ENCODE measurements at places on chromosomes 5 and 9. TPM values are rescaled to one million over a fixed set of nuclear protein-coding genes. Genes with fewer than 3 reads are reported as not detected.

Gene TMEM215
- total RNA-seq: not detected

GRCh38 chr5:88188458-88189132 lies 80.0 kb downstream of the TMEM161B start:
- no peak for DNase-seq

DNA sequence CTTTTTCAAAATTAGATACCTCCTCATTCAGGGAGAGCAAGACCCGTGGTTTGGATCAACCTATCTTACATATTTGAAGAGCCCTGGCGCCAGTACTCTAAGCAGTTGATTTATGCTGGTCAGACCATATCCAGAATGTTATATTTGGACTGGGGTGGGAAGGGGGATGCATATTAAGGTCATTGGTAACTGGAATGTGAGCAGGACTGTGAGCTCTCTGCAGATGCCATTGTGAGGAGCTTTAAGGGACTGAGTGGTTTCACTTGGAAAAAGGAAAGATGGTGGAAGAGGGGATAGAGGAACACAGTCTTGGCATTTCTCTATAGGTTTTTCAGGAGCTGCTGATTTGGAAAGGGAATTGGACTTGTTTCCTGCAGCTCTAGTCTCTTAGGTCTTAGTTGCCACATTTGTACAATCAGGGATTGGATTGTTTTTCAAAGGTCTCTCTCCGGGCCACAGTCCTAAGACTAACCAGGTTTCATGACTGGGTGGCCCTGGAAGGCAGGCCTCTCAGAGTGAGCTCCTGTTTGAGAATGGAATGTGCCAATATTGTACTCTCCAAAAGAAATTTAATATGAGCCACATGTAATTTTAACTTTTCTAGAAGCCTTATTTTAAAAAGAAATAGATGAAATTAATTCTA lies 25.8 kb upstream of the F2R start:
- DNase-seq: no peak

GRCh38 chr5:87190687-87191086 lies 77.0 kb upstream of the RASA1 start:
- no peak for DNase-seq

DNA sequence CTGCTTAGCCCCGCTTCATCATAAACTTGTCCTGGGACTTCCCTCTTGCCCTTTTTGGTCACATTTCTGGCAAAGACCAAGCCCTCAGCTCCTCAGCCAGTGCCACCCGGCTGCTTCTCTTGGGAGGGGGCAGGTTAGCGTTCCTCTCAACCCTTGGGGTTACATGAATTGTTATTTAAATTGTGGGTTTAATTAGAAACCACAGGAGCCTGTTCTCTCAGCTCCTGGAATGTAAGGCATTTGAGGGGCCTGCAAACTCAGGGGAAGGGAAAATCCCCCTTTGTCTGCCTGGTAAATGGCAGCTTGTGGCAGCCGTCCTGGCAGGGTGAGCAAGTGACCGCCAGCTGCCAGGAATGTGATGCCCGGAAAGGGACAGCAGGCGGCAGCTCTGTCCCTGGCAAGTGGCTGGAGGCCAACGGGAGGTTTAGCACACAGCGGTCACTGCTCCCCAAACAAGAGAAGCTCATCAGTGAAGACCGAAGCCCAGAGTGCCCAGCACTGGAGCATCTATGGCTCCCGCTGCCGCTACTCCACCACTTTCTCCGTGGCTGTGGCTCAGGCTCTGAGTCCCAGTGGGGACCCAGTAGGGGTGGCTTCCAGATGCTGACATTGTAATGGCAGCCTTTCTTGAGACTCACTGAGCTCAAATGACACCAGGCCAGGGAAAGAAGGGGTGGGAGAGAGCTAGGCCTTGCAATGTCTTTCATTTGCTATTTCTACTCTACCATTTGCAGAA lies 51.7 kb downstream of the SHB start:
- DNase-seq: no peak
